ENCODE measurements at places on chromosomes 4 and X.

DNA sequence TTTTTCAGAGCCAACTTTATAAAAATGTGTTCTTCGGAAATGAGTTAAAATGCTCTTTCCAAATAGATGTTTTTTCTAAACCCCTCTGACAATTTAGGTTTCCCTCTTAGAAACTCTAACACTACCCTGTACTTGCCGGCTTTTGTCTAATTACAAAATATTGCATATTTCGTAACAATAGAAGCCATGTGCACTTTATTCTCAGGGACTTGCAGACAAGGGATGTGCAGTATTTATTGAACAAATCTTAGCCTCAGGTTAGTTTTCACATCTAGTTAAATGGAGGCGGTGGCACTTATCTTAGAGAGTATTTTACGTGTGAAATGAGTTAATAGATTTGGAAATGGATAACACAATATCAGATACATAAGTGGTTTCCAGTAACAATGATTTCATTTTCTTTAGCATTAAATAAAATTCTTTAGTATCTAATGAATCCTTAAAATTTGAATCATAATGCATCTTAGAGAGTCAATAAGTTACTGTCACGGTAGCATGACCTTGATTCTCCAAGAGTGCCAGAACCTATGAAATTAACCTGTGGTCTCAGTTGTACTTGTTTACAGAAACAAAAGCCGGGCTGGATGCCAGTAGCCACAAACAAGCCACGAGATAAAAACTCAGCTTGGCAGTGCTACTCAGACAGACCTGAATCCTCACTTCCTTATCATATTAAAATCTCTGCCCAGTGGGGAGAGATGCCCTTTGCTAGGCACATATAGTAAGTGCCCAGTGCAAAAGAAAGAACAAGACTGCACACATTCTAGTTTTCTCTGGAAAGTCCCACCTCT, 772 bp upstream of the PABPC4L start:
- no peaks in the 10 kb centered on the region for H3K36me3 ChIP-seq
- no peak overlapping the region for H3K27ac ChIP-seq
- no peak overlapping the region for H3K4me3 ChIP-seq

DNA sequence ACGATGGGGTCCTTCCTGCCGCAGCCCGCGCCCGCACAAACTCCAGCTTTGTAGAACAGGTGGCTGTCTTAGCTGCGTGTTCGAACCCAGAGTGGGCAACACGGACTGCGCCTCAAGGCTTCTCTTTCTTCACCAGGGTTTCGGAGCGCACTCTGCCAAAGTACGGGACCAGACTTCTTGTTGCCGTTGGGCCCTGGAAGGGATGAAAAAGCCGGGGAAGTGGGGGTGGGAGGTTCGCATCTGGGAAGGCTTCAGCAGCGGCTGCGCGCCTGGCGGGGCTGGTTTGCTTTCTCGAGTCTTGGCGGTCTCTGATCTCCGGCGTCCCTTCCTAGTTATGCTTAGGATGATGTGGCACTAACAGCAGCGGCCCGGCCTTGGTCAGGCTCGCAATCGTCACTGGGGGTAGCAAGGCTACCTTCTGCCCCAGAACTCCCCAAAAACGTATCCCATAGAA, 673 bp downstream of the PARM1 start:
- H3K27ac ChIP-seq: no peak overlapping the region
- H3K36me3 ChIP-seq: no peaks in the 10 kb centered on the region
- H3K4me1 ChIP-seq: no peaks in the 10 kb centered on the region
- H3K4me3 ChIP-seq: peak overlapping the region; percentile 26
- peaks cover 15% of the 10 kb centered on the region for H3K27me3 ChIP-seq
- DNase-seq: no peak

- H3K36me3 ChIP-seq: no peaks in the 10 kb centered on the region
- H3K4me1 ChIP-seq: no peaks in the 10 kb centered on the region
- no peak overlapping the region for H3K27ac ChIP-seq
- DNase-seq: no peak
- H3K4me3 ChIP-seq: no peak overlapping the region
Observed at GRCh38 chr4:72295966-72296557, 264.3 kb downstream of the NPFFR2 start.

DNA sequence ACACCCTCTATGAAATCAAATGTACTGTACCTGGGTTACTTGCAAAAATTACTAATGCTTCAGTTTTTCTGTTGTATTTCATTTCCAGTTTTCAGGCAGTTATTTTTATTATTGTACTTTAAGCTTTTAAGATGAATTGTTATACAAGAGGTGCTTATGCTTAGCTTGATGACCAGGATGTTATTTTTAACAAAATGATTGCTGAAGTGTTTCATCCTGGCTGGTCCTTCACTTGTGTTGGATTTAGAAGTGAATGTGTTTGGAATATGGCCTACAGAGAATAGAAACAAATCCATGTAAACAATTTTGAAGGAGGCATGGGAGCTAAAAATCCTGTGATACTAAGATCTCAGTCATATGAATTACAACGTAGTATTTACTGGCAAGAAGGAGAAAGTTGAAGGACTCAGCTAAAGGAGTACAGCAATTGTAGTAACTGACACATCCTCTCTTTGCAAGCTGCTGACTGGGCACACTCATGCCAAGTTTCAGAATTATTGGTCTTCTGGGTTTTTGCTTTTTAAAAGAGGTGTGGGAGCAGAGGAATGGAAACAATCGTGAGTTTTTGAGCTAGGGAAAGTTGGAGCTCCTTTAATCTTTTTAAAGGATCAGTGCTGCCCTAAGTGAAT, 9.2 kb downstream of the UBE2A start:
- no peak for DNase-seq
- H3K36me3 ChIP-seq: peaks cover 2% of the 10 kb centered on the region
- H3K27me3 ChIP-seq: no peaks in the 10 kb centered on the region
- no peaks in the 10 kb centered on the region for H3K4me1 ChIP-seq

DNA sequence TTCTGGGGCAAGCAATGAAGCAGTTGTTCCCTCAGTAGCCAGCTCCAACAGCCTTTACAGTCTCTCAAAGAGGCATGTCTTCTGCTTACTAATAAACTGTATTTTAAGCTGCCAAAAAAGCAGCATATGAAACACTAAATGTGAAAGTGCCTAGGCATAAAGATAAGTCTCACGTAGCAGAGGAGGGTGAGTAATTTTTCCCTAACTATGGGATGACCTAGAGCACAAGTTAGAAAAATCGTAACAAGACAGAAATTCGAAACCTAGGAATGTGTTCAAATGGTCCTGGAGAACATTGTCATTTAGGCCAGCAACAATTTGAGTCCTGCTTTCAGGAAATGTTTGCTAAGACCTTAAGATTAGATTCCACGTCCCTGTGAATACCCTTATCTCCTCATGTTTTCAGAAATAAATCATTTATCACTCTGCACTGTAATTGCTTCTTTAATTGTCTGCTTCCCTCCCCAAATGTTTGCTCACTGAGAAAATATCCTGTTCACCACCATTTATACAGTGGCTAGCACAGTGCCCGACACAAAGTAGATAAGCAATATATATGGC, 222.2 kb downstream of the KCNIP4 start:
- H3K27ac ChIP-seq: no peak overlapping the region
- H3K27me3 ChIP-seq: no peaks in the 10 kb centered on the region
- H3K4me3 ChIP-seq: no peak overlapping the region
- H3K36me3 ChIP-seq: no peaks in the 10 kb centered on the region

DNA sequence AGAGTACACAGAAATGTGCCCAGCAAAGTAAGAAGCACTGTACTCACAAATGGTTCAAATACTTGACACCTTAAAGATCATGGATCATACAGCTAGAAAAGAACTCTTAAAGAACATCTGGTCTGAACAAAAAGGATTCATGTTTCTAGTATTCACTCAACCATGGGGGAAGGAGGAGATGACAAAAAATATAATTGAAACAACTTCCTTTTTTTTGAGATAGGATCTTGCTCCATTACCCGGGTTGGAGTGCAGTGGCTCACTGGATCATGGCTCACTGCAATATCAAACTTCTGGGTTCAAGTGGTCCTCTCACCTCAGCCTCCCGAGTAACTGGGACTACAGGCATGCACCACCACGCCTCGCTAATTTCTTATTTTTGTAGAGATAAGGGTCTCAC, 6.0 kb downstream of the DHX15 start:
- H3K36me3 ChIP-seq: peaks cover 18% of the 10 kb centered on the region
- no peak overlapping the region for H3K27ac ChIP-seq
- H3K4me3 ChIP-seq: no peak overlapping the region
- no peak for DNase-seq
- no peaks in the 10 kb centered on the region for H3K27me3 ChIP-seq

DNA sequence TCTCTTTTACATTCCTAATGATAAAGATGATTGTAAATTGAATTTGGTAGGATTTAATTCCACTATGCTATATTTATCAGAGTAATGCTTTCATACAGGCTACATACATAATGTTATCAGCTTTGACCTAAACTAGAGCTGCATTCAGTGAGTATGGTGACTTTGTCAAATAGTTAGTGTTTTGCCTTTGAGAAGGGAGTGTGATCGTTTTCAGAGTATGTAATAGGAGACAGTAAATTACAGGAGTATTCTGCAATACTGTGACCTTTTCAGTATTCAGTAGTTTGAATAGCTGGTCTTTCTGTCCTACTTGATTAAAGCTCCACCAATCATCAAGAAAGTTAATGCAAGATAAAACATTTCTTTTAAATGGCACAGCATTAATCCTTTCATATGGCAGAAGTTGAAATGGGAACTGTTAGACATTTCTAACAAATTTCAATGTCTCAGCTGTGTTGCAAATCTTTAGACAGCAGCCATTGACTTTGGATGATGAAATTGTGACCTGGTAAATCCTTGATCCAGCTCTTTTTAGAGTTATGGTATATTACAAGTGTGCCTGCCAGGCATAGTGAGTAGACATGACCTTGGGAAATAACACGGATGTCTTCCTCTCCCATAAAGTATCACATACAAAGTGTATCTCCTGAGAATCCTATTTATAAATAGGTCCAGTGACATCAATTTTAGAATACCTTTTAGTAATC, 455.3 kb downstream of the KCTD8 start:
- DNase-seq: no peak
- H3K36me3 ChIP-seq: no peaks in the 10 kb centered on the region
- no peaks in the 10 kb centered on the region for H3K27me3 ChIP-seq
- no peak overlapping the region for H3K27ac ChIP-seq

- H3K4me1 ChIP-seq: no peaks in the 10 kb centered on the region
- no peaks in the 10 kb centered on the region for H3K36me3 ChIP-seq
- H3K27ac ChIP-seq: no peak overlapping the region
- no peak for DNase-seq
Observed at GRCh38 chrX:50430917-50431575, 39.6 kb downstream of the DGKK start.

DNA sequence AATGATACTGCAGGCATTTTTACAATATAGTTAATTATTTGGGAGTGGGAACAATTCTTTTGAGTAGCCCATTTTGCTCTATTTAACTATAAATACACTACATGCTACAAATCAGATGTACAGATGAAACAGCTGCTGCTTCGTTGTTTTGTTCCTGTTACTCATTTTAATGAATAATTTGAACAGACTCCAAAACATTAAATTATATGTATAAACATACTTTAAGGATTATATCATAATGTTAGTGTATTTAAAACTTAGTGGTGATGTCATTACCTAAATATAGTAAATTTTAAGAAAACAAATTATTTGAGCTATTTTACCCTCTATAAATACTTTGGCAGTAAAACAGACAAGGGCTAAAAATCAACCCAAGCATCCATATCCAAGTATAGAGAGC, 60.7 kb downstream of the GAB1 start:
- H3K4me3 ChIP-seq: no peak overlapping the region
- H3K4me1 ChIP-seq: no peaks in the 10 kb centered on the region
- H3K27ac ChIP-seq: no peak overlapping the region
- H3K27me3 ChIP-seq: no peaks in the 10 kb centered on the region
- no peaks in the 10 kb centered on the region for H3K36me3 ChIP-seq
- DNase-seq: no peak

DNA sequence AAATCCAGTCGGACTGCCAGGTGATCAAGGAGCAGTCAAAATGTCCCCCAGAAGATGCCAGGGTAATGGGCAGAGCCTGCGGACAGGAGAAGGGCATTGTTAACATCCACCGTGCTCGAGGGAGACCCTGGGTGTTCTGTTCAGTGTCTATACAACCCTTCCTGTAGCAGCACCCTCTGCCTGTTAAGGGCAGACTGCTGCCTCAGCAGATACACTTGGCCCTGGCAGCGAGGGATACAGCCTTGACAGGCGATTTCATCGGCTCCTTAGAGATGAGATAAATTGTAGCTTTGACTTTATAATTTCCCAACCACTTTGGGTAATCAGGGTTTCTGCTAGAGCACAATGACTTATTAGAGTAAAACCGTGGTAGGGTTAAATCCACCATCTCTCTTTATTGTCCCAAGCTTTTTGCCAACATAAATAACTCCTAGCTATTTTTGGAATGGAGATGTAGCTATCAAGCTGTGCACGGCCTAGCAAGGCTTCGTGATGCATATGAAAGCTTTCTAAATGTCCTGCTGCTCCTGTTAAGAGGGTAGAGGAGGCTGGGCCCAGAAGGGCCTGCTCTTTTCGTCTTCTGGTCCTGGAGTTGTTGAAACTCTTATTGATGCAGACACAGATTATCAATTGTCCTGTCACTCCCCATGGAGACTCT, 195.9 kb downstream of the CPEB2 start:
- no peaks in the 10 kb centered on the region for H3K4me1 ChIP-seq
- no peaks in the 10 kb centered on the region for H3K36me3 ChIP-seq
- H3K27ac ChIP-seq: no peak overlapping the region

DNA sequence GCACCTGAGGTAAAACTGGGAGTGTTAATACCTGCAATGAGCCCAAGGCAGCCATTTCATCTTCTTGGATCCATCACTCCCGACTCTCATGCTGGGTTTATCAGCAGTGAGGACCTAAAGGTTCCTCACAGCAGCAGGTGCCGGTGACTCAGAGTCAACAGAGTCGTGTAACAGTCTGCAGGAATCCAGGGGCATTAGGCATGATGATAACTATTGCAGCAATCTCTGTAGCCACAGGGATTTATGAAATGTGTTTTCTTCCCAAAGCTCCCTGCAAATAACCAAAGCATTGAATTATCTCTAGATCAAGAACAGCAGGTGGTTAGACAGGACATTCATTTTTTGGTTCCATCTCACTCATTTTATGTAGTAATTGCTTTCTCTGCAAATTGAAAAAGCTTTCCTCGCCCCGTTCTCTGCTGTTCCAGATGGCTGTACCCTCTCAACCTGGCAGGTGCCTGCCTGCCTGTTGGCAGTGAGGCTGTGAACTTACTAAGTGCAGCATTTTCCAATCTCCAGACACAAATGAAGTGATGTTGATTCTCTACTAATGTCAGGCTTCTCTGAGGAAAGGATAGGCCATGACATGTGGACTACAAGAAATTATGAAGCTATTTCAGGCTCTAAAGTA, 48.1 kb upstream of the TSPAN7 start:
- no peaks in the 10 kb centered on the region for H3K4me1 ChIP-seq
- H3K36me3 ChIP-seq: no peaks in the 10 kb centered on the region
- no peak overlapping the region for H3K4me3 ChIP-seq
- no peak overlapping the region for H3K27ac ChIP-seq
- no peaks in the 10 kb centered on the region for H3K27me3 ChIP-seq

DNA sequence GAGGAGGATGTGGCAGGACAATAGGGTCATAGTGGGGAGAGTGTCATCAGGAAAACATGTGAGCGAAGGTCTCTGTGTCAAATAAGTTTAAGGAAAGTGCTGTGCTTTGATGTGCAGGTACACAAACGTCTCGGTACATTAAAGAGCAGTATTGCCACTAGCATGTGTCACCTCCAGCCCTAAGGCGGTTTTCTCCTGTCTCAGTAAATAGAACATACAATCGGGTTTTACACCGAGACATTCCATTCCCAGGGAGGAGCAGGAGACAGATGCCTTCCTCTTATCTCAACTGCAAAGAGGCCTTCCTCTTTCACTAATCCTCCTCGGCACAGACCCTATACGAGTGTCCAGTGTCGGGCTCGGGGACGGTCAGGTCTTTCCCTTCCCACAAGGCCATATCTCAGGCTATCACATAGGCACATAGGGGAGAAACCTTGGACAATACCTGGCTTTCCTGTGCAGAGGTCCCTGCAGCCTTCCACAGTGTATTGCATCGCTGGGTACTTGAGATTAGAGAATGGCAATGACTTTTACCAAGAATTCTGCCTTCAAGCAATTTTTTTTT, 684.5 kb downstream of the PDHA2 start:
- no peaks in the 10 kb centered on the region for H3K27me3 ChIP-seq
- no peak overlapping the region for H3K27ac ChIP-seq
- no peak overlapping the region for H3K4me3 ChIP-seq

Data from Panc1 (cell line).